ENCODE measurements at places on chromosomes 3 and 15.

DNA sequence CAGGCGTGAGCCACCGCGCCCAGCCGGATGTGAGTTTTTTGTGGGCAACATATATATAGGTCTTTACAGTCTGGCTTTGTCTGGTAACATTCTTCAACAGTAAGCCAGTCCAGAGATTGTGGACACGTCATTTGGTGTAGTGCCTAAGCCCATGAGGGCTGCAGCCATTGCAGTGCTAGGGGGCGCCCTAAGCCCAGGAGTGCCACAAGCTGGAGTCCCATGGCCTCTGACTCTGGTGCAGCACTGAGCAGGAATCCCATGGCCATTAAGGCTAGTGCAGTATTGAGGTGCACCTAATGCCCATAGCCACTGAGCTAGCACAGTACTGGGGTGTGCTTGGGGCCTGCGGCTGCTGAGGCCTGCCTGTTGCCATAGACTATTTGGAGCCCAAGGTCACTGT lies 136.4 kb upstream of the NDN start:
- DNase-seq, result no peak

DNA sequence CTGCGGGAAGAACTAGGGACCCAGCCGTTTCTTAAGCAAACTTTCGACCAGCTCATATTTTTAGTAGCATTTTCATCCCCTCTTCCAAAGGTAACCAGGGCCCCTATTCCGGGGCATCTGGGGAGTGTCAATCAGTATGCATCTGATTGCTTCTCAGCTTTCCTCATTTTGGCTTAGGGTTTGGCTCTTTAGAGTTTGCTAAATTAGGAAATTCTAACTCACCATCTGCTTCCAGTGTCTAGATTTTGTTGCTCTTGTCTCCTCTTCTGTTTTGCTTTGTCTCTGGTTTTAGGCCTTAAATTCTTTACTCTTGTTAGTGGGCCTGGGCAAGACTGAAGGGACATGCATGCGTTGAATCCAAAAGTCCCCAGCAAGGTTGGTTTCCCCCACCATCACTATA lies 9.6 kb upstream of the ABTB1 start:
- DNase-seq, result no peak

GRCh38 chr15:95327183-95327525 lies 1003.3 kb upstream of the NR2F2 start:
- no peak for DNase-seq

- no peak for DNase-seq
These were observed 176.5 kb upstream of the PFN2 start for GRCh38 chr3:150146991-150147761.

GRCh38 chr3:171374260-171374659 lies 85.9 kb downstream of the TNIK start:
- no peak for DNase-seq

DNA sequence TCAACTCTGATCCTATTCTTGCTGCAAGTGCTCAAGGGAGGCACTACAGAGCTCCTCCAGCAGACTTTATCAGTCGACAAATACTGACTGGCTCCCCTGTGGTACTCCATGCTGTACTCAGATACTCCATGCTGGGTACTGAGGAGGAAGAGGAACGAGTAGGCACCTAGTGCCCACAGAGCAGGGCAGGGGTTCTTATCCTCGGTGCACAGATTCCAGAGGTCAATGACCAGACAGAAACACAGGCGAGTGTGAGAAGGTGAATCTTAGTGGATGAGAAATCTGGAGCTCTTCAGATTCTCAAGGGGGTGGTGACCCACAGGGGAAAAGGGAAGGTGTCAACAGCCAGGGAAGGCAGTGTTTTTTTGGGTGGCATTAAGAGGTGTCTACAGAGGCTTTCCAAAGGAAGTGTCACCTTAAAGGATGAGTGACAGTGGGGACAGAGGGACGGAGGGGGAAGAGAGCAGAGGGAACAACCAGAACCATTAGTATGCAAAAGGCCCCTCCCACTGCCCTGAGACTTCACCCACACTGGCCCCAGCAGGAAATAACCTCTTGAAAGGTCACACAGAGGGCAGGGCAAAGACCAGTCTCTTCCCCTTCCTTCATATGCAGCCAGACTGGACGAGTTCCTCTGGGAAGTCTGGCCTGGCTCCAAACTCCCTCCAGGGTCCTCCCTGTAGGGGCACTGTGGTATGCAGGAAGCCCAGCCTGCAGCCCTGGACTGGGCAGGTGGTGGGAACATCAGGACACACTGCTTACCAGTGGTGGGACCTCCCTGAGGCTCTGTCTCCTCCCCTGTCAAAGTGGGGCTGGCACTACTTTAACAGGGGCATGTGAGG lies 27.5 kb downstream of the CCDC12 start:
- DNase-seq, result no peak

- no peak for DNase-seq
These were observed 125.8 kb upstream of the MRPS22 start for GRCh38 chr3:139218046-139218445.

GRCh38 chr15:52303093-52303772 lies 7.6 kb upstream of the MYO5C start:
- no peak for DNase-seq

- DNase-seq, result no peak
These were observed 320.0 kb upstream of the PPP2R3A start for GRCh38 chr3:135645541-135645940.

GRCh38 chr15:33959844-33960548 lies 8.3 kb upstream of the CHRM5 start:
- DNase-seq, result no peak

- no peak for DNase-seq
These were observed 499.9 kb downstream of the TBL1XR1 start for GRCh38 chr3:176697284-176697889.

- no peak for DNase-seq
These were observed 104.6 kb upstream of the STRIT1 start for GRCh38 chr3:155398046-155398445.

- no peak for DNase-seq
These were observed 175.8 kb upstream of the STT3B start for GRCh38 chr3:31356941-31357340.

DNA sequence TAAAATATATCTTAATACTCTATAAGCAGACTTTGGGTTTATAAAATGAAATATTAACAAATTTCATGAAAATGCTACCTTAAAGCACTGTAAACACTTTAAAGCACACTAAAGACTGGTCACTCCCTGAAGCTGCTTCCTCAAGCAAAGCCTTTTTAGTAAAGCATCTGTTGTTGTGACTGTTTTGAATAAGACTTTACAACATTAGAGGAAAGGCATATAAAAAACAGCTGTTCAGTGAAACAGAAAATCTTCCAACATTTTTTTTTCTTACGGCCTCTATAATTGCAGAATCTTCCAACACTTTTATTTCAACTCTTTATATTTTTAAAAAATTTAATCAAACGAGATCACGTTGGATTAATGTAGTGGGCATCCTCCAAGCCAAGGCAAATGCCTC lies 48.1 kb downstream of the GRK7 start:
- DNase-seq, result no peak

- DNase-seq, result no peak
These were observed 44.1 kb downstream of the INO80 start for GRCh38 chr15:41072013-41072412.

DNA sequence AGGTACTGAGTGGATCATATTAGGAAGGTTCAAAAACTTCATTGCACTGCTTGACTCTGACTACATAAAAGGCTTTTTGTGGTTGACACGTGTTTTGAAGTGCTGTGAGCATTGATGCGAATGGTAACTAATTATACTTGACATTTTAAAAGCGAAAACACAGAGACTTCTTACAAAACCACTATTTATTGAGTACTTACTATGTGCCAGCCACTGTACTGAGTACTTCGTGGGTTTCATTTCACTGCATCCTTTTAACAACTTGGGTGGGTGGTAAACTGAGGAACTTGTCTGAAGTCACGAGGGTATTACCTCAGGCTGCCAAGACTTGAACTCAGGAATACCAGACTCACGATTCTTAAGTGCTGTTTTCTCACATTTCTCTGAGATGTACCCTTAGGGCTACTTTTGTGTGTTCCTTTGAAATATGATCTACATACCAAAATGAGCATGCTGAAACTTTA lies 45.3 kb upstream of the PPP4R2 start:
- DNase-seq, result no peak

GRCh38 chr3:46821553-46821952 lies 41.7 kb downstream of the MYL3 start:
- DNase-seq, result no peak

- DNase-seq, result no peak
These were observed 15.9 kb downstream of the CD200R1 start for GRCh38 chr3:112958811-112959560.

- no peak for DNase-seq
These were observed 26.2 kb downstream of the POLR2M start for GRCh38 chr15:57732526-57733331.

DNA sequence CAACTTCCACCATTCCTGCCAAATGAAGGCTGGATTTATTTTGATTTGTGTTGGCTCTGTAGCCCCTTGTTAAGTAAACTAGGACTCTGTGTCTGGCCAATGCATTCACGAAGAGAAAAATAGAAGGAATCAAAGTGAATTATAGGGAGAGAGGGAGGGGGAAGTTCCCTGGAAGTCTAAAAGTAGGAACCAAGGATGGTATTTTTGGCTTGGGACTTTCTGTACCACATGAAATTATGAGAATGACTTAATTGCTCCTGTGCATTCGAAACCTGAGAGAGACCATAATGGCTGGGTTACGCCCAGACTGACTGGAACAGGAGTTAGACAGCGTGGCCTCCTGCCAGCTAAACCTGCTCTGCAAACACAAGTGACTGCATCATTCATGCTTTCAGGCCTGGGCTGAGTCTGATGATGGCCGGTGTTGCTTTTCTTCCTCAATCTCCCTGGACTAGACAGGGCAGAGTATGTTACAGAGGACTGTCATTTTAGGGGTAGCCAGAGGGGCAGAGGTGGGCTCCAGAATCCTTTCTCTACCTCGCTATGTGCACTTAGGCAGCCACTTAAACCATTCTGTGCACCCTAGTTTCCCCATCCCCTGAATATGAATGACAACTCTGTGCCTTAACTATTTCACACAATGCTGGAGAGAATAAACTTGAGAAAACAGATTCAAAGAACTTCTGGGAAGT lies 58.9 kb downstream of the MYO1E start:
- DNase-seq, result no peak

DNA sequence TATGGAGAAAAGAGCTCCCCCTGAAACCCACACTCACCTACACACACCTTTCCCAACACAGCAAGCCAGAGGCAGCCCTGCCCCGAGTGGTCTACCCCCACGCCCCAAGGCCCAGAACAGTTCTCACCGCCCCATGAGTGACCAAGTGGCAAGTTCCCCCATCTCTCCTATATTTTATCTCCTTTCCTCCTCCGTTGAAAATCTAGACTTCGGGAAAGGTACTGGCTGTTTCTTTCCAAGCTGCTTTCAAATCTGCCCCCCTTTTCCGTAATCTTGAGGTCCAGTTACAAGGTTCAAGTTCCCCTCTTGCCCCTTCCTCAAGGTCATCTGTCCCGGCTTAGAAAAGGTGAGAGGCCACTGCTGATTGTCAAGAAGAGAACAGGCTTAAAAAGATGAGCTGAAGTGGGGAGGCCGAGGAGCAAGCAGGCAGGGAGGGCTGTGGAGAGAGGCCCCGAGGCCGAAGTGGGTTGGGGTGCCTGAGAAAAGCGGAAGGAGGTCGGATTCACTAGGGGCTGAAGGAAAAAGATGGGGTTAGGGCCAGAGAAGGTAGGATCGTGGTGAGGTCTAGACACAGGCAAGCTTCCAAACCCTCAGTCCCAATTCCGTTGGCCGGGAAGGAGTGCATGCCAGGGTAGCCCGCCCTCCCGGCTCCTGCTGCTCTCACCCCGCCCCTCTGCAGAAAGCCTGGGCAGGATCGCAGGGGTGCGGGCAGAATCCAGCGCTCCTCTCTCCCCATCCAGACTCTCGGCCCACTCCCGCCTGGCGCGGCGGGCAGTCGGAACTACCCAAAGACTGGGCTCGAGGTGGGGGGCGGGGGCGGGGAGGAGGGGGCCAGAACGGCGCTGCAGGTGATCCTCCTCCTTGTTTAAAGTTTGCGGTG lies 1.7 kb downstream of the SEMA5B start:
- no peak for DNase-seq

GRCh38 chr3:11995120-11995519 lies 9.1 kb upstream of the SYN2 start:
- no peak for DNase-seq

DNA sequence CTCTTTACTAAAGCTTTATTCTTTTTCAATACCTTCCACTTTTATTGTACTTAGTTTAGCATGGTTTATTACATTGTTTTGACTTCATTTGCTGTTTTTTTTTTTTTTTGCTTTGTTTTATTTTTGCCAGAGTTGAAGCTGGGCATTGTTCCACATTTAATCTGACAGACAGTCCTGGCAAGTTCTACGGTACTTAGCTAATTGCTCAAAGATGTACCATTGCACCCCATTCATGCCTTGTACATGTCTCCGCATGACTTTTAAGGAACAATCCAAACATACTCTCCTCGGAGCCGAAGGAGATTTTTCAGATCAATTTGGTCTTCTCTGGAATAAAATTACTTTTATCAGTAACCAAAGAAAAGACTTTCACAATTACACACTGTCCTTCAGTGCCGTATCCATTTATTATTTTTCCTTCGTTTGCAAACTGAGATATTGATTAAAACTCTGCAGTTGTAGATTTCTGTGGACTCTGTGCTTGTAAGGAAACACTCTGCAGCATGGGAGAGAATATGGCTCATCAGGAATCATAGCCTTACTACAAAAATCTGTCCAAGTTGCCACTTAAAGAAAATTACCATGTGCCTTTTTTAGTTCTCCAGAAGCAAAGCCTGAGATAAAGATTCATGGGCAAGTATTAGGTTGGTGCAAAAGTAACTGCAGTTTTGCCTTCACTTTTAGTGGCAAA lies 952.0 kb downstream of the AGBL1 start:
- DNase-seq, result no peak

DNA sequence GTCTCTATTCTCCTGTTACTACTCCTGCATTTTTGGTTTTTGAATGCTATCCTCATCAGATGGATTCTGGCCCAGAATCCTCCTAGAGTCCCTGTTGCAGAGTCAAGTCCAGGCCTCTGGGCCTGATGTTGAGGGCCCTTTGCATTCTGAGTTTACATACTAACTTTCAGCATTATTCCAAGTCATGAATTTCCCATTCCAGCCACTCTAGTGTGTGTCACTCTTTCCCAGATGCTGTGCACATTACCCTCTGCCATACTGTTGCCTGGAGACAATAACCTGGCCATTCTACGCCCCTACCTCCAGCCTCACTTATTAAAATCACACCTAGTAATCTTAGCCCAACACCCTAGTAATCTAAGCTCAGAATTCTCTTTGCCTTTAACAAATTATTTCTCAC lies 53.4 kb downstream of the GXYLT2 start:
- no peak for DNase-seq

DNA sequence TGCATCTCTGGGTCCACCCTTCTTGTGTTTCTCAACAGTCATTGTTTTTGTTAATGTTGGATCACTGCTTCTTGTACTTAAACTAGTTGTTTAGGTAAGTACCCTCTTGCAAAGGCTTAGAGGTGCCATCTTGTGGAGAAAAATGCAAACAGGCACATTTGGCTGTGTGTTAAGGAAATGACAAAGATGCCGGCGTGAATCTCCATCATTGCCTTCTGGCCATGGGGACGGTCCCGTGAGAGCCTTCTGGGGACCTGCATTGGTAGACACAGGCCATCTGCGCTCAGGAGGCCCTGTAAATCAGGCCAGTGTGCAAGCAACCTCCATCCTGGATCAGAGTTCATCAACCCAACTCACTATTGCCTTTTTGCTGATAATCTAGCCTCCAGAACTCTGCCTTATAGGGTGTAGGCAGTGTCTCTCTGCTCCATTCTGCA lies 158.6 kb upstream of the NR2E3 start:
- no peak for DNase-seq
